ENCODE measurements at places on chromosomes 6 and 20.
A peak's percentile ranks its signal among the peaks of the same experiment; 100 is the strongest.

DNA sequence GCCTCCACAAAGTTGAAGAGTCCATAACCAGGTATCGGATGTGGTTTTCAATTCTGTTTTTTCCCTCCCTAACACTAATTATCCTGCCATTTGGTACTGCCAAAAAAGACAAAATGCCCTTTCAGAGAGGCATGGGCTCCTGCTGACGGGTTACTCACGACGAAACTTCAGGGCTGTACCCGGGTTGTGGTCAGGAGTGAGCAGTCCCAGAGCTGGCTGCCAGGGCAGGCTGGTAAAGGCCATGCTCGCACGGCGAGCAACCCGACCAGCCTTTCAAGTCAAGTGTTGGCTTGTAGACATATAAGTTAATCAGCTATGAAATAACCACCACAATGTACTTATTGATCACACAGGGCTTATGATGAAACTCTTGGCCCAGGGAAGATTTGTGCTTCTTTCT, 152.5 kb downstream of the FOXC1 start:
- DNase-seq = no peak

- peak; percentile 44 for DNase-seq
These were observed at the start of gene CST7 for GRCh38 chr20:24948939-24949679. TSS of gene CST7 (plus strand) at chr20:24949269. CDS start at chr20:24949506, 237 bp downstream.

- no peak for DNase-seq
These were observed 504.2 kb upstream of the ID4 start for GRCh38 chr6:19332806-19333460.

DNA sequence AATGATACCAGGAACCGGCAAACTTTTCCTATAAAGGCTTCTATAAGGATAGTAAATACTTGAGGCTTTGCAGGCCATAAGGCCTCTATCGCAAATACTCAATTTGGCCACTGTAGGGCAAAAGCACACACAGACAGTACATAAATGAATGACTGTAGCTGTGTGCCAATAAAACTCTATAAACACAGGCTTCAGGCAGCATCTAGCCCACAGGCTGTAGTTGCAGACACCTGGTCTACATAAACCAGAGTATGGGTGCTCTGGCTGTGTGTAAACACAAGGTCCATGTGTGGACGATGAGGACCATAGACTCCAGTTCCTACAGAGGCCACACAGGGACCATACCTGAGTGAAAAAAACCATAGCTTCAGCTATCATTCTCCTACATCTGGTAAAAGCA, 52.2 kb downstream of the ZMYND8 start:
- DNase-seq = no peak

DNA sequence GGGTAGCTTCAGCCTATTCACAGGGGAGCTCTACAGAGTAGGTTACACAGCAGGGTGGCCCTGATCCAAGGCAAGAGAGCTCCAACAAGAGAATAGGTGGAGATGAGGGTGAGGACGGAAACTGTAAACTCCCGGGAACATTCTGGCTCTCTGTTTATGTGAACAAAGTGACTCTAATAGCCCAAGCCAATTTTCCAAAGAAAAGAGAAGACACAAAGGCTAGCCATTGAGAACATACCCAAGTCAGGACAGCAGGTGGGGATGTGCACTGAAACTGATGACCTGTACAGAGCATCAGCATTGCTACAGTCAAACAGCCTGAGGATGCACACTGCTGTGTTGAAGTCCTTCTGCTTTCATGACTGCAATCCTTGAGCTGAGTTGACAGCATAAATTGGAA, 136.0 kb upstream of the TOP1 start:
- DNase-seq = no peak
